ENCODE measurements at places on chromosomes 4 and X.
A peak's percentile ranks its signal among the peaks of the same experiment; 100 is the strongest.

GRCh38 chr4:86910820-86911684 lies 18.8 kb upstream of the C4orf36 start:
- no peak for DNase-seq

DNA sequence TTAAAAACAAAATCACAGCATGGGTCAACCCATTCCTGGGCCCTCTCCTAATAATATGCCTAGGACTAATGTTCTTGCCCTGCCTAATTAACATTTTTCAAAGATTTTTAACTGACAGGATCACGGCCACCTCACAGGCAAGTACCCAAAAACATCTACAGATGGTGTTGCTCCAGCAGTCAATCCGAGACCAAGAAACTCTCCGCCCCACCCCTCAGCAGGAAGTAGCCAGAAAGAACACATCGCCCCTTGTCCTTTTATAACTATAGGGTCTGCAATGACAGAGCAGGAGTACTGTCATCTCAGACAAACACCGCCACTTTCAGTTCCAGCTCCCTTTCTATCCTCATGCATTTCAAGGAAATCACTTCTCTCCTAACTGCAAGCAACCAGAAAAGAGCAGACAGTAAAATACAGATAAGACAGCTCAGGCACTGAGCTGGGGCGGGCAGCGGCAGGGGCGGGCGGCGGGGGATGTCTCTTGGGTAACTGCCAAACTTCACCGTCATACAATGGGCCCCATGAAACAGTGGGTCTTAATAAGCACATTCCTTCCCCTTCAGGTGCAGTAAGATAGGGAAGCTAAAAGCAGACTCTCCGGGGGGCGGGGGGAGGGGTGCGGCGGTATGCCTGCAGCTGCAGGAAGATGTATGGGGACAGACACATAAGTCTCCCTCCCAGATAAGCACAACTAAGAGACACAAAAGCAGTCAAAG lies 67.4 kb downstream of the ZNF182 start:
- DNase-seq: no peak

GRCh38 chrX:115957862-115958490 lies 212.6 kb upstream of the AGTR2 start:
- no peak for DNase-seq

DNA sequence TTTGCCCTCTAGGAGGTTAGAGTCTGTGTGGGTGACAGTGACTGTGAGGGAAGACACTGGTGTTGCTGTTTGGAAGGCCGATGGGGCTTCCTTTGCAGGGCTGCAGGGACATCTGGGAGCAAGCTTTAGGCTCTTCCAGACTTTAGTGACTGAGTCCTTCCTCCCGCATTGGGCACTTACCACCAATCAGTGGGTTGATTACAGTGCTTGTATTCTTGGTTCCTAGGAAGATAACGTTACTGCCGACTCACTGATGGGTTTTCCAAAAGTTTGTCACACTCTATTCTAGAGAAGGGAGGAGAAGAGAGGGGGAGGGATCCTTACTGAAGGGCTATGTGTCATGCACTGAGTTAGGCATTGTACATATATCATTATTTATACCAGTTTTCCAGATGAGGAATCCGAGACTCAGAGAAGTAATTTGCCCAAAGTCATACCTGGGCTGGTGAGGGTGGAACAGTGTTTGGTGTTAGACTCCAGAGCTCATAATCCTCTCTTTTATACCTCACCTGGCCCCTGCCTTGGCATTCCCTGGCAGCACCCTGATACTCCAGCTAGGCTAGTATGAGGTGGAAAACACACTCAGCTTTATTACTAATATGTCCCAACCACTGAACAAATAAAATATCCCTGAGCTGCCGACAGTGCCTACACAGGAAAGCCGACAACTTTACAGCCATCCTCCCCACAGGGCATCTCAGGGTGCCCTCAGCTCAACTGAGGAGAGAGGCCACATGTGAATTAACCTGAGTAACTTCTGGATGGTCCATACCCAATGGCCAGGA lies 3.8 kb downstream of the CHST7 start:
- DNase-seq: no peak

- DNase-seq: no peak
Measured at GRCh38 chr4:81808011-81808672, 336.4 kb upstream of the RASGEF1B start.

DNA sequence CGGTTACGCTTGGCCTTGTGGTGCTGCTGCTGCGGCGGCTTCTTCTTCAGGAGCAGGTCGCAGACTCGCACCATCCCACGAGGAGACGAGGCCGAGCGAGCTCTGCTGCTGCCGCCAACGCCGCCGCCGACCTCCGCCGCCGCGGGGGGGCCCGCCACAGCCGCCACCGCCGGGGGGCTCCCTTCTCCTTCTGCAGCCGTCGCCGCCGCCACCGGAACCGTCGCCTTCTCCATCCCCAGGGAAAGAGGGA lies 237 bp downstream of the ANKRD17 start:
- no peak for DNase-seq

- DNase-seq: no peak
Measured at GRCh38 chr4:6001680-6002491, 16.3 kb downstream of the C4orf50 start.

- no peak for DNase-seq
Measured at GRCh38 chrX:30568136-30568535, 9.4 kb downstream of the TASL start.

DNA sequence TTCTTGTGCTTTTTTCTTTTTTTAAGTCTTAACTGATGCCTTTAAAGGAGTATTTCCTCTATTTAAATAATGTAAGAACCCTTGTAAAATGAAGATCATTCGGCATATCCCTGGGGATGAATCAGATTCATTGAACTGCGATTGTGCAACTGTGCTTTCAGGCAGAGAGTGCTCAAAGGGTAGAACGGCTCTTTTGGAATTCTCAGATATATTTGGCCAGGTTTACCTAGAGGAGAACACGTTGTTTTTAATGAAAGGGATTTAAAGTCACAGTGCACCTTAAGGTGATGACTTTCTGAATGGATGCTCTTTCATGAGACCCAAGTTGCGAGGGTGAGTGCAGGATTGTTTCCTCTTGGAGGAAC lies 51.6 kb upstream of the ELOVL6 start:
- DNase-seq: no peak

DNA sequence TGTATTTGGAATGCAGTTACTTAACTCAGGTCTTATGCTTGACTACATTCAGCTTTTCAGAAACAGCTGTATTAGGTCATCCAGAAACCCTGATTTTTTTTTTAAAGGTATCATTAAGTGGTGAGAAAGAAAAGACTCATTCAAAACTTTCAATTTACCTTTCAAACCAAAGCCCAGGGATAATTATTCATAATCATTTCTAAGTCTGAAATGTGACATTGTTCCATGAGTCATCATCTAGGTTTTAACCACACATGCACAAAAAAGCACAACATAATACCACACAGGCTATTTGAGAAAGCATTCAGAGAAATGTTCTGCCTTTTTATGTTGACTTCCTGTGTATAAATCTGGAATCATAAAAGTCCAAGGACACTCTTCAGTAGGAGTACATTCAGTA lies 288.2 kb downstream of the IL1RAPL2 start:
- DNase-seq: no peak

GRCh38 chr4:94726524-94727123 lies 31.1 kb upstream of the BMPR1B start:
- DNase-seq: no peak

DNA sequence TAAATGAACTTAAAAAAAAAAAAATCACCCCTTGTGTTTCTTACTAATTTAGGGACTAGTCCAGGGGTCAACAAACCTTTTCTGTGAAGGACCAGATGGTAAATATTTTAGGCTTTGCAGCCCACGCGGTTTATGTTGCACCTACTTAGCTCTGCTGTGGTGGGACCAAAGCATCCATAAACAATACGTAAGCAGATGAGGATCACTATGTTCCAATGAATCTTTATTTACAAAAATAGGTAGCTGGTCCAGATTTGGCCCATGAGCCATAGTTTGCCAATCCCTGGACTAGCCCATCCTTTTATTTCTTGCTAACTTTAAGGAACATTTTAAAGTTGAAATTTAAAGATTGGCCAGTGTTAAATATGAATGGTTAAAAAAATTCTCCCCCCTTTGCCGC lies 95.3 kb downstream of the AFF1 start:
- DNase-seq: no peak

GRCh38 chr4:183550345-183551093 lies 45.7 kb downstream of the ING2 start:
- no peak for DNase-seq

DNA sequence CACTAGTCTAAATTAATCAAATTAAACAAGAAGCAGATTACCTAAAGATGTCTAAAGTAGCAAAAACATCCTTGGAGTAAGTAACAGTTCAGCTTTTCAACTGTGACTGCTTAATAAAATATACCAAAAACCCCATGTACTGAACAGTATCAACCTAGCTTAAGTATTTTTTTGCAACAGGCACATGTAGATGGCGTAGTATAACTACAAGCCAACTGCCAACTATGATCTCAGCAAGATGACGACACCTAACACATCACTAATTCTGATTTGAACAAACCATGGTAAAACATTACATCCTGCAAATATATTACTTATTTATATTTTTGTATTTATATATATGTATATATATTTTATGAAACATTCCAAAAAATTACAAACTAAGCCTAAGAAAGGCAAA lies 24.5 kb downstream of the DHX15 start:
- DNase-seq: no peak

- DNase-seq: no peak
Measured at GRCh38 chr4:151143811-151144210, 44.4 kb downstream of the RPS3A start.

GRCh38 chr4:184384056-184384809 lies 90.1 kb downstream of the IRF2 start:
- DNase-seq: peak; percentile 86

DNA sequence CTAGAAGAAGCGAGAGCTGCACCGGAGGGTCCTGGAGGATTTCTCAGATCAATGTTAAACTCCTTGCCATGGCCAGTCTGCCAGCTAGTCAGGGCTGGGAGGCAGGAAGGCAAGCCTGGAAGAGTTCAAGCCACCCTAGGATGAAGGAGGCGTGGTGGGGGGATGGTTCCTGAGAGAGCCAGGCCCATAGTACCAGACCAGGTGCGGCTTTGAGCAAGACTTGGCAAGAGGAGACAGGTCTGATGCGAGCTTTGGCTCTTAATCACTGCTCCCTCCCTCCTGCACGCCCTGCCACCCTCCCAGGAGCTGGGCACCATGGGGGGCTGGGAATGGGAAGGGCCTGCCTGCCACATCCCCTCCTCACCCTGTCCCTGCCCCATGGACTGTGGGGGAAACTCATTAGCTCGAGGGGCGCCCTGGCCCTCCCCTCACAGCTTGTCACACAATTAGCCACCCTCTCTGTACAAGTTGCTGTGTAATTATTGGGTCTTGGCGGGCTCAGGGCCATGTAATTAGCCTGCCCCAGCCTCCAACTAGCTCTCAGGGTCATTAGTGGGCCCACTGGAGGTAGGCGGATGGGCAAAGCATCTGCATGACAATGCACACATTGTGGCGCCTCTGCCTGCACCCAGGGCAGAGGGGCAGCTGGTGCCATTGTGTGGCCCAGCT lies 50.3 kb downstream of the EFNB1 start:
- DNase-seq: no peak

DNA sequence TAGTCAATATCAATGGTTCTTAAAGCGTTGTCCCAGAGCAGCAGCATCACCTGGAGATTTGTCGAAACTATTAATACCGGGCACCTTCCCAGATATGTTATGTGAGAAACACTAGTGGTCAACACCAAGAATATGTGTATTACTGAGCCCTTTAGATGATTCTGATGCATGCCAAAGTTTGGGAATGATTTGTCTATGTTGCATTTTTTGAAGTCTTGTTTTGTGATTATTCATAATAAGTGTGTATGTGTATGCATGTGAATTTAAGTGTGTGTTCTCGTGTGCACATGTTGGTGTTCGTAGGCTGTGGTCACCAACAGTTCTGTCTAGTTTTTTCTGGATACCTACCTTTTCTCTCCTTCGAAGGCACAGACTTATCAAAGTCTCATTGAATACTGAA lies 749.4 kb downstream of the GRID2 start:
- DNase-seq: no peak

DNA sequence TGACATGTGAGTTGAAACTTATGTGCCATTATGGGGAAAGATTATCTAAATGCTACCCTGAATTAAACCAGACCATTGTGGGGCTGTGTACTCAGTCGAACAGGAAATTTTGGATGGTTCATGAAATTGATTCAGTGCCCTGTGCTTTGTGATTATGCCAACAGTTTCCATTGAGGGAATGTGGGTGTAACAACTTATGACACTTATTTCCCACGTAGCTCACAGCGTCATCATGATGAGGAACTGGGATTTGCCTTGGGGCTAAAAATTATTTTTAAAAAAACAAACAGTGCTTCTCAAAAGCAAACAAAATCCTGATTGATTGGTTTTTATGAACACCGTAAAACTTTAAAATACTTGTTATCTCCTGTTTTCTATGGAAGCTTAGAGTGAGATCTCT lies 8.3 kb upstream of the CLTRN start:
- DNase-seq: no peak

GRCh38 chr4:177487977-177488376 lies 45.7 kb upstream of the AGA start:
- no peak for DNase-seq

DNA sequence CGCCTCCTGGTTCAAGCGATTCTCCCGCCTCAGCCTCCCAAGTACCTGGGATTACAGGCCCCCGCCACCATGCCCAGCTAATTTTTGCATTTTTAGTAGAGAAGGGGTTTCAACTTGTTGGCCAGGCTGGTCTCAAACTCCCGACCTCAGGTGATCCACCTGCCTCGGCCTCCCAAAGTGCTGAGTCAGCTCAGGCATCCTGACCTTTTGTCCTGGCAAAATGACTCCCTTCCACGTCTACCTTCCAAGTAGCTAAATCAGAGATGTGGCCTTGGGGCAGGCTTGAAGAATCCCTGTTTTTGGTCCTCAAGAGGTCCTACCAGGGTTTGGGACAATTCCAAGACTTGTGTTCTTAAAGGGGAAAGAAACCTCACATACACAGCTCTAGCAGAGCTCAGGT lies 12.8 kb downstream of the AFAP1 start:
- DNase-seq: no peak

DNA sequence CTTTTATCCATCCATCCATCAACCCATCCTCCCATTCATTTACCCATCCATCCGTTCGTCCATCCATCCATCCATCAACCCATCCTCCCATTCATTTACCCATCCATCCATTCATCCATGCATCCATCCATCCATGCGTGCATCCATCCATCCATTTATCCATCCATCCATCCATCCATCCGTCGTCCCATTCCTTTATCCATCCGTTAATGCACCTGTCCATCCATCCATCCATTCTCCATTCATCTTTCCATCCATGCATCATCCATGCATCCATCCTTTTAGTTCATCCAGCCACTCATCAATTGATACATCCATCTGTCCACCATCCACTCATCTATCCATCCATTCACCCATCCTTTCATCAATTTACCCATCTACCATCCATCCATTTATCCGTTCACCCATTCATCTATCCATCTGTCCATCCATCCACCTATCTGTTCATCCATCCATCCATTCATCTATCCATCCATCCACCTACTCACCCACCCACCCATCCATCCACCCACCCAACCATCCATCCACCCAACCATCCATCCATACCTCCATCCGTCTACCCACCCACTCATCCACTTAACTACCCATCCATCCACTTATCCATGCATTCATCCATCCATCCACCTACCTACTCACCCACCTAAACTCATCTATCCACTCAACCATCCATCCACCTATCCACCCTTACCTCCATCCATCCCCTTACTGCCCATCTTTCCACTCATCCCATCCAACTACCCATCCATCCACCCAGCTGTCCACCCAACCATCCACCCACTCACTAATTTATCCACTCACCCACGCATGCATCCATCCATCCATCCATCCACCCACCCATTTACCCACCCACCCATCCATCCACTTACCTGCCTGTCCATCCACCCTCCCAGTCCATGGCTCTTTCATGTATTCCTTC lies 9.6 kb downstream of the CD99 start:
- no peak for DNase-seq

All from AG04450 (cell line).